ENCODE measurements at places on chromosomes 2 and 18.

GRCh38 chr2:125870746-125871145, 785.2 kb upstream of the GYPC start:
- DNase-seq, result no peak

GRCh38 chr2:205216092-205216491, 466.2 kb upstream of the NRP2 start:
- DNase-seq, result no peak

DNA sequence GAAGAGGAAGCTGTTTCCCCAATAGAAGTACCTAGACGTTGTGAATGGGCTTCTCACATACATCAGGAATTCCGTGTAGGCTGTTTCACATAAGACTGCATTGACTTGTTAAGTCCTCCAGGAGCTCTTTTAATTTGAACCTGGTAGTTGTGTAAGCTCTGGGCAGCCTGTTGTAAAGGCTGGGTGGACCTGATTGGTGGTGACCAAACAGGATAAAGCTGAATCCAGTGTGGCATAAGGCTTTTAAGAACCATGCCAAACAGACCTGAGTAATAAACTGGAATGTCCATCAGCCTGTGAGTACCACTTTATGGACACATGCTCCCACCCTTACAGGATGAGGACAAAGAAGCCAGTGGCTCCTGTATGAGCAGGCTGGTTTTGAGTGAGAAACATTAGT, 24.1 kb downstream of the RMND5A start:
- no peak for DNase-seq

GRCh38 chr2:41782306-41783158, 265.3 kb upstream of the PKDCC start:
- DNase-seq, result peak; percentile 63

DNA sequence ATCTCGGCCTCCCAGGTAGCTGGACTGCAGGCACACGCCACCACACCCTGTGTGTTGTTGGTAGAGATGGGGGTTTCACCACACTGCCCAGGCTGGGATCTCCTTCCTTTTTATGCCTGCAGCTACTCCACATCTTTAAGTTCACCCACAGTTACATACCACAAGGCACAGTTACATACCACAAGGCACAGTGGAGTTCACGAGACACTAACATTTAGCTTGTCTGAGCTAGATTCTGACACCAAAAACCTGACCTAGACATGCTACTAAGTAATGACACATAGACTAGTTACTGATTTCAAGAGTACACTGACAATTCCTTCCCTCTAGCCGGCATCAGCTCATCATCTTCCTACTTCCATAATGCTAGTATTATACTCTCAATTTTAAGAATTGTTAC, 4.3 kb downstream of the POLR2D start:
- DNase-seq, result no peak

DNA sequence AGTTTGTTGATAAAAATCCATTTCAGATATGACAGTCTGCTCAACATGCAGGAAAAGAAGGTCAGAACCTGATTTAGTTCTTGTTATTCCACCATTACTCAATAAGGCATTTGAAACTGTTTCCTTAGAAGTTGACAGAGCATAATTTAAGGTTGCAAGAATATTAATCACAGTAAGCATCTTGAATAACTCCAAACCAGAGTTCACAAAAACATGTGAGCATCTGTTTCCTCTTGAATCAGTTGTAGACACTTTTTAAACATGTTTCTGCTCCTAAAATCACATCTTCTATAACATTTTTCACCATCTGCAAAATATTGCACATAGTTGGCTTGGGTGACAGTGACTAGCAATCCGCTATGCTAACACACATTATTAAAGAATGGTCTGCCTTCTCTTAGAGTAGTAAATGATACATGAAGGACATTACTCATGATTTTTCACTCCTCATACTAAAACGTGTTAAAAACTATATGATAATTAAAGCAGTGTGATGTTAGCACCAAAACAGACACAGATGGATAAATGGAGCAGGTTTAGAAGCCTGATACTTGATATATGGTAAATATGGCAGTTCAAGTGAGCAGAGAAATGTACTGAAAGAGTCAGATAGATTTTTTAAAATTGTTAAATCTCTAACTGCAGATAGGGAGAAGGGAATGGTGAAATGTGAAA, 30.3 kb downstream of the AKAIN1 start:
- DNase-seq, result no peak

GRCh38 chr18:57116598-57117132, 30.2 kb upstream of the BOD1L2 start:
- DNase-seq, result no peak

GRCh38 chr2:218074031-218074430, 5.0 kb downstream of the RUFY4 start:
- DNase-seq, result no peak

DNA sequence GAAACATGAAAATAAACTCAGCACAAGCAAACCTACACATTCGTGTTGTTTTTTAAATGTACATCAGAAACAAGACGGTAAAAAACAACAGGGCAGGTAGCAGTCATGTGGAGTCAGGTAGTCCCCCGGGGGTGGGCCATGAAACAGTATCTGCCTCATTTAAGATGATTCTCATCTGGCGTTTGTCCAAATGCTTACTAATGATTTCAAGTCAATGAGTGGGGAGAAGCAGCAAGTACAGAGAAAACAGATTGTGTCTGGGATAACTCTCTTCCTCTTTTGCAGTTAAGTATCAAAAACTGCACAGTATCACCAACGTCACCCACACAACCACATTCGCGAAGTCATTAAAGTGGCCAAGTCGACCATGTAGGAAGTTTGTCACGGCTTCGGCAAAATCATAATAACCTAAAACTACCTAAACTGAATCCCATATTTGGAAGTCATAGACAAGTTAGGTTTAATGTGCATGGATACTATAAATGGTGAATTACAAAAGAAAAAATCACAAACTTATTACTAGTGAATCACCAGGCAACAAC, 1.3 kb downstream of the LAPTM4A start:
- DNase-seq, result no peak

GRCh38 chr2:111028720-111029119, 92.0 kb upstream of the BCL2L11 start:
- no peak for DNase-seq

DNA sequence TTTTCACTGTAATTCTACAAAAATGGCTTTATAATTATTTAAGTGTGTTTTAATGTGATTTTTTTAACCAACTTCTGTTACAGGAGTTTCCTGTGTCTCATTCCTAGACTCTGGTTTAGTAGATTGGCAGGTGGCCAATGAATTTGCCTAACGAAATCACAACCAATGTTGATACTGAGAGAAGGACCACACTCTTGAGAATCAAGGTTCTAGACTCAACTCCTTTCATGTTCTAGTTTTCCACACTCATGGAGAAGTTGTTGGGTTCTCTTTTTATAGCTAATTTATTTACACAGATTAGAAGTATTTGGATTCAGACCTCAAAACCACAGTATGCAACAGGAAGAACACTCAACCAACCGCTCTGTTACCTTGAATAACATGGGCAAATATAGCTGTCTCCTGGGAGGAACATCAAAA, 22.6 kb upstream of the USP34 start:
- DNase-seq, result no peak

Data from retina (tissue), 1 donor.